ENCODE measurements at places on chromosomes 16 and 17.

GRCh38 chr17:59004338-59005111 lies 102.2 kb downstream of the TRIM37 start:
- DNase-seq = peak; percentile 65

- no peak for DNase-seq
Observed at GRCh38 chr17:73792994-73793393, 148.7 kb upstream of the SDK2 start.

- peak; percentile 32 for DNase-seq
Observed at GRCh38 chr17:35214192-35214591, 20.0 kb upstream of the SLC35G3 start.

DNA sequence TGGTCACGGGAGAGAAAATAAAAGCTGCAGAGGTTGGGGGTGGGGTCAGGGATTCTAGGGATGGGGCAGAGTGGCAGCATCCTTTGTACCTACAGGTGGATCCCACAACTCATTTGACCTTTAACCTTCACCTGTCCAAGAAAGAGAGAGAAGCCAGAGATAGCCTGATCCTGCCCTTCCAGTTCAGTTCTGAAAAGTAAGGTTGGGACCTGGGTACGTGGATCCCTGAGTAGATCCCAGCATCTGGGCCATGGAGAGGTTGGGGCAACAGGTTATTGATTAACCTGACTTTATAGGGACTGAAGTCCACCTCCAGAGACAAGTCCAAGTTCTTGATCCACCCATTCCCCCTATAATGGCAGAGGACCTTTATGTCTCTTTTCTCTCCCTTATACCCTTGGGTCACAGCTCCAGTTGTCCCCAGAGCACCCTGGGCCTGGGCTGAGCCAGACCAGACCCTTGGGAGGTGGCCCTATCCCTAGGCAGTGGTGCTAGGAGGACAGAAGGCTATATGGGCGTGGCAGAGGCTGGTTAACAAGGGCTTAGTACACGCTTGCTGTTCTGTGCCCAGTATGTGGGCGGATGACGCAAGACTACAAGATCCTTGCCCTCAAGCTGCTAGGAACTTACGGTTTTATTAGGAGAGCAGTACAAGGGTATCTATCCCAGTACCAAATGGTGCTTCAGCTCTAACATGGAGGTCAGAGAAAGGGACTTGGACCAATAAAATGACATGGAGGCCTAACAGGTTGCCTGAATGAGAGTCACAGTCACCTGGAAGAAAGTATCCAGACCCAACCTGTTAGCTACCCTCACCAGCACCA lies 3.3 kb downstream of the CLDN7 start:
- DNase-seq = no peak

DNA sequence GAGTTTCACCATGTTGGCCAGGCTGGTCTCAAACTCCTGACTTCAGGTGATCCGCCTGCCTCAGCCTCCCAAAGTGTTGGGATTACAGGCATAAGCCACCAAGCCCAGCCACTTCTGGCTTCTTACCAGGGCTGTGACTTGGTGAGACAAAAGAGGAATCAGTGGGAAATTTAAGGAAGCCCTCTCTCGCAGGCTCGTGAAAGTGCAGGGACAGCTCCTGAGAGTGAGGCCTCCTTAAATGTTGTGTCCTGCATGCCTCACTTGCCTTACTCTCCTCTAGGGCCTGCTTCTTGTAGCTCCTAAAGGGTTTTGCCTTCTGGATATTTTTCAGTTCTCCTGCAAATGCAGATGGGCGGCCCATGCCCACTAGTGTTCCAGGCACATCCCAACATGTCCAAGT lies 5.2 kb downstream of the AHSP start:
- DNase-seq = no peak

- DNase-seq = no peak
Observed at GRCh38 chr16:77562497-77562896, 127.7 kb upstream of the ADAMTS18 start.

GRCh38 chr17:66422186-66422585 lies 119.8 kb downstream of the PRKCA start:
- DNase-seq = no peak

DNA sequence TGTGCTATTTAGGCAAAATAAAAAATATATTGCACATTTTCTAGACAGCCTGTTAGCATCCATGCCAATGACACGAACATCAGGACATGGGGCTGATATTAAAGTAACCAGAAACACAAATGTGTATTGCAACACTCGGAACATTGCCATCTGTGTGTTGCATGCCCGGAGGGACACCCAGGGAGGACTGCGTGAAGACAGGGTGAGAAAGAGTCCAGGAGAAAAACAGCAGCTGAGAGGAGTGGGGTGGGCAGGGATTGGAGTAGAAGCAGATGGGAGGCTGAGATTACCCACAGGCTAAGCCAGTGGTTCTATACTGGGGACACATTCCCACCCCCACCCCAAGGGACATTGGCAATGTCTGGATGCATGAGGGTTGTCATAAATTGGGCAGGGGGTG lies 114.8 kb downstream of the GRIN2A start:
- DNase-seq = no peak

- DNase-seq = no peak
Observed at GRCh38 chr16:88792668-88793250, 7.7 kb upstream of the PIEZO1 start.

Data from CD4-positive, alpha-beta T cell treated with Interleukin-1 beta for 1 hour (primary cell).